ENCODE measurements at places on chromosomes 16 and 17.

DNA sequence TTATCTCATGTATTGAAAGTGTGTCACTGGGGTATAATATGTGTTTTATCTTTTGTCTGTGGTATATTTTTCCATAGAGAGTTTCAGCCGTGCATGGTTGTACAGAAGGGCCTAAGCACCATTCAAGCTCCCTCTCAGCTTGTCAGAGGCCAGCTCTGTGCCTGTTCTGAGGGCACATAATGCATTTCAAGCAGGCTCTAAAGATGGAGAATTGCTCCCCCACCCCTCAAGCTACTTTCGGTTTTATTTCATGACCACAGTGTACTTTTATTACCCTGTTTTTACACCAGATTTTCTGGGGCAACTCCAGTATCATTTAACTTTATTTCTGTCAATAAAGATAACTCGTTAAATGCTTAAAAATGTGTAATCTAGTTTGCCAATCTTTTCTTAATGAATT is 131.7 kb downstream of the SHISA6 start:
- DNase-seq = no peak

- DNase-seq = no peak
Measured at GRCh38 chr17:19551591-19552148, 18.0 kb downstream of the SLC47A1 start.

DNA sequence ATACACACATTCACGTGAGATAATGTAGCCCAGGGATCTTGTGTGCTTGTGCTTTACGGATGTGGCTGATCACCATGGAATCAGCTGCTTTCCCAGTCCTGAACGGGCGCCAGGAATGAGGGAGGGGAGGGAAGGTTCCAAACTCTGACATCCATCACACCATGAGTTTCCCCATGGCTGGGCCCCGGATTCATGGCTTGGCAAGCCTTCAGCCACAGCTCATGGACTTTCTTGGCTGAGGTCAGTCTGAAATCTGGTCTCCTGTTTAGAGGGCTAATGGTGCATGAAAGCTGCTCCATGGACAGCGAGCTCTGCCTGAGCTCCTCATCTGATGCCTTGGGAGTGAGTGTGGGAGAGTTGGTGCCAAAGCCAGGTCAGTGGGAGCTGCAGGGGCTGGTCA is 767.6 kb upstream of the EEF2KMT start:
- DNase-seq = peak; percentile 46

DNA sequence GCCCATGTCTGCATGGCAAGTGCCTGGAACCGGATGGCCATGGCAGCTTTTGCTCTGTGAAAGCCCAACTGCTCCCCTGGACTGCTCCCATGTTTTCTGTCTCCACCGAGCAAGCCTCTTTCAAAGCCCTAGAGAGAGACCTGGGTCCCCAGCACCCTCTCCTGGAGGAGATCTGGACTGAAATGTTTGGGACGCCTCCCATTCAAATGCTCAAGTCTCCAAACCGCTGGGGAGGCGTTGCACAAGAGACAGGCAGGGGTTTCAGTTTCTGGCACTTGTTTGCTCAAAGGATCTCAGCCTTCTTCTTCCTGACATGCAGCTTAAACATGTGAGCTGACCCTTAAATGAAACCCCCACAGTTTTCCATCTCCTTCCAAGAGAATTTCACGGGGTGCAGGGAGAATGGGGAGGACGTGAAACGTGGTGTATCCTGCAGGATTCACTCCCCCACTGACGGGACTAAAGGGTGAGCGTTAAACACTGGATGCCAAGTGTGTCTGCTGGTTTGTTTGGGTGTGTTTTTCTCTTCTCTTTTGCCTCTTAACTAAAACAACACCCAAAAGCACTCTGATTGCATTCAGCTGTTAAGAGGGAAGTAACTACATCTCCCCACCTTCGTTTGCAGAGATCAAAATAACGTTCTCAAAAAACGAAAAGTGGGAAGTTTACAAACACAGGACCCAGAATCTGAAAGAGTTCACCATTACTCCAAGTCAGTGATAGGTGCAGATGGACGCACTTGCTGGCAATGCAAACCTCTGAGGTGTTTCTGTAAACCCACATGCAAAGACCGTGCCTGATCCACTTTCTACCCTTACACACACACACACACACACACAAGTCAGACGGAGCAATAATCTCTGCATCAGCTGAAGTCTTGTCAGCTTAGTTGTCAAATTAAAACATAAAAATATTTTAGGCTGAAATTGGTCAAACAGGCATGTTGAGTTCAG is 256.9 kb downstream of the C16orf95 start:
- no peak for DNase-seq

- DNase-seq = no peak
Measured at GRCh38 chr16:23700509-23700908, 12.5 kb downstream of the ERN2 start.

DNA sequence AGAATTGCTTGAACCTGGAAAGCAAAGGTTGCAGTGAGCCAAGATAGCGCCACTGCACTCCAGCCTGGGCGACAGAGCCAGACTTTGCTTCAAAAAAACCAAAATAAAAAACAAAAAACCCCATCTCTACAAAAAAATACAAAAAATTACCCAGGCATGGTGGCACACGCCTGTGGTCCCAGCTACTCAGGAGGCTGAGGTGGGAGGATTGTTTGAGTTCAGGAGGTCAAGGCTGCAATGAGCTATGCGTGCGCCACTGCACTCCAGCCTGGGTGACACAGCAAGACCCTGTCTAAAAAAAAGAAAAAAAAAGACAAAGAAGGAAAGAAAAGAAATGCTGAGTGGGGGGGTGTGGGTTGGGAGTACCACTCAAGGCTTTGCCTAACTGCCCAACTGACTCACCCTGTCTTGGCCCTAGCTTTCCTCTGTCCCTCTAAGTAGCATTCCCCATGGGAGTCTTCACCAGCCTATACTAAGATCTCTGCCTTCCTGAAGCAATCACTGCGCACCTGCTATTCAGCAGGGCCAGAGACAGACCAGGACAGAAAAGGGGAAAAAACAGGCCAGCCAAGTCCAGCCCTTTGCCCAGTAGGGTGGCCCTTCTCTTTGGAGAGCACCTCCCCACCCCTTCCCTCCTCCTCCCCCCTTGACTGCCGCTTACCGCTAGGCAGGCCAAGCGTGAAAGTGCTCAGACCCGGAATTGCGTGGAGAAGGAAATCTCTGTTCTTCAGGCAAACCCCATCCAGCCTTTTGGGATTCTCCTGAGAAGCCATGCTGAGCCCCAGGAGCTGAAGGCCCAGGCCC is 45.8 kb downstream of the RTN4RL1 start:
- DNase-seq = no peak

Data from NCI-H226 (cell line).